ENCODE measurements at places on chromosomes 2 and 18. TPM values are rescaled to one million over a fixed set of nuclear protein-coding genes. Genes with fewer than 3 reads are reported as not detected.

ZNF892 gene
- 6.5 TPM for total RNA-seq

CFAP221 gene
- total RNA-seq, result not detected

TLX2 gene
- not detected for total RNA-seq

MRO gene
- not detected for total RNA-seq

CHMP3 gene
- total RNA-seq, result 57.8 TPM

NYAP2 gene
- not detected for total RNA-seq

ALPP gene
- total RNA-seq, result not detected

CROCC2 gene
- total RNA-seq, result not detected

MC4R gene
- not detected for total RNA-seq

TWSG1 gene
- 103 TPM for total RNA-seq

RIT2 gene
- not detected for total RNA-seq

SOWAHC gene
- 6.2 TPM for total RNA-seq

KIF3C gene
- 23.2 TPM for total RNA-seq

TMEM17 gene
- 2.2 TPM for total RNA-seq

RAPGEF4 gene
- 13.9 TPM for total RNA-seq

SSB gene
- 98.4 TPM for total RNA-seq

NPPC gene
- total RNA-seq, result not detected

C2orf80 gene
- total RNA-seq, result not detected

ZNF396 gene
- total RNA-seq, result 0.29 TPM

ARHGAP25 gene
- 5.2 TPM for total RNA-seq

DSG3 gene
- total RNA-seq, result not detected

ANKRD30BL gene
- not detected for total RNA-seq

IL1F10 gene
- not detected for total RNA-seq

TMEM169 gene
- 0.48 TPM for total RNA-seq

RHBDD1 gene
- total RNA-seq, result 9.5 TPM

PROC gene
- not detected for total RNA-seq

CFC1 gene
- not detected for total RNA-seq

CELF4 gene
- not detected for total RNA-seq

SH2D6 gene
- total RNA-seq, result not detected

CNGA3 gene
- total RNA-seq, result not detected

CCDC85A gene
- total RNA-seq, result 6.2 TPM

ACVR1C gene
- not detected for total RNA-seq

KCNS3 gene
- 0.65 TPM for total RNA-seq

MAP3K19 gene
- total RNA-seq, result not detected

TNFRSF11A gene
- 11.9 TPM for total RNA-seq

DSG1 gene
- total RNA-seq, result not detected

RGPD4 gene
- not detected for total RNA-seq

DYNC1I2 gene
- 159 TPM for total RNA-seq

IGFBP5 gene
- 0.65 TPM for total RNA-seq

All from vein endothelial cell (primary cell).